ENCODE measurements at places on chromosomes 6 and 20. TPM values are rescaled to one million over a fixed set of nuclear protein-coding genes. Genes with fewer than 3 reads are reported as not detected.

- DNase-seq = no peak
Observed at GRCh38 chr6:113421997-113422396, 435.1 kb upstream of the MARCKS start.

GRCh38 chr20:11182720-11183119 is 508.9 kb upstream of the JAG1 start:
- DNase-seq = no peak

TENT5A gene
- 10.3 TPM for polyA plus RNA-seq

PDE10A gene
- 7.6 TPM for polyA plus RNA-seq

GRCh38 chr6:152598901-152599537 is 38.1 kb downstream of the SYNE1 start:
- DNase-seq = no peak

DNA sequence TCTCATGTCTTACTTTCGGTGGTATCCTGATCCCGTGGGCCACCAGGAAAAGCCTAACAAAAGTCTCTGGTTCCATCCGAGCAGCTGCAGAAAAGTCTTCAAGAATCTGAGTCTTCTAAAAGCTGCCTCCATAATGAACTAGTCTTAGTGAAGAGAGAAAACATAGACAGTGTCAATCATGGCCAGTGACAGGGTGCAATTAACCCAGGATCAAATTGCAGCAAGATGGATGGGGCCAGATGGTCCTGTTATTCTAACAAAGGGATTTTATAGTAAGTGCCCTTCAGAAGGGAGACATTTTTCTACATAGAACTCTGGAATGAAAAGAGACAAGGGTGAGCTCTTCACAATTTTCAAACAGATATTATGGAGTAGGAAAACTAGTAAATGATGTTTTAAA is 281.6 kb upstream of the ZFP64 start:
- DNase-seq = no peak

DNA sequence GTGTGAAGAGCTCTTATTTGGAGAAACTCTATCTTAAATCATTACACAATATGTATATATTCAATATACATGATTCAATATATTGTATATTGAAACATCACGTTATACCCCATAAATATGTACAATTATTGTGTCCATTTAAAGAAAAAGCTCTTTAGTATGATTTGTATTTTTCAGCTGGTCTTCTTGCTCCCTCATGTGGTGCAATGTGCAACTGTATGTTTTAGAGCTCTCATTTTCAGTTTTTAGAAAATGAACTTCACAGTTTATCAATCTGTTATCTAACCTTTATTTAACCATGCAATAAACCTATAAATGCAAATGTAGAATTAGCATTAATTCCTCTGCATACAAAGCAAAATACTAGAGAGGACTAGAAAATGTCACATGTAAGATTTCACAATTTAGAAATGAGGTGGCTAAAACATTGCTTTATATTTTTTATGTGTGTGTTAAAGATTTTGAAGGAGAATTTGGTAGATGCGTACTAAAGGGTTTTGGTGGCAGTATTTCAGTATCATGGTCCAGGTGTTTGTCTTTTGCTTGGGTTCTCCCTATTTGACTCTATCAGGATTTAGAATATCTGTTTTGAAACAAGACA is 167.1 kb downstream of the PHF3 start:
- no peak for DNase-seq

DNA sequence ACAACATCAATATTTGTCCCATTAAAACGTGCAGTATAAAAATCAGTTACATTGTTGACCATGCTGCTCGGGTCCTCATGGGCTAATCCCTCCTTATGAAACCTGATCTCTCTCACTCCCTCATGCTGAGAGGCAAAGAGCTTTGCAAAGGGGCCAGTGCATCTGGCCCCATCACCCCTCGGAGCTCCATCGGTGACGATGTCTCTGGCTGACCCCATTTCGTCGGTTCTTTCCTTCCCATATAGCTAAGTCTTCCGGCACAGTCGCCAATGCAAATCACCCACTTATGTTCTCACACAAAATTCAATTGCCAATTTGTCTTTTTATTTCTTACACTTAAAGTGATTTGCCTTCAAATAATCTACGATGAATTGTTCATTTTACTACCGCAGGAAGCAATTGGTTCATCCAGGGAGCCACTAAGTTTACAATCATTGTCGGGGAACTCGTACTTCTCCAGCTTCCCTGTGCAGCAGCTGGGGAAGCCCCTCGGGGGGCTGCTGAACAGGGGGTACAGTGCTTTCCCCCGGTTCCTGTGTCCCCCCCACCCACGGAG is 199.8 kb upstream of the CDH4 start:
- DNase-seq = no peak

CSNK2B gene
- 125 TPM for polyA plus RNA-seq

GRCh38 chr20:49904440-49905214 is 10.7 kb downstream of the SPATA2 start:
- DNase-seq = no peak

GRCh38 chr6:43127877-43128276 is 43.2 kb upstream of the SRF start:
- DNase-seq = no peak

BPIFB2 gene
- polyA plus RNA-seq = not detected

YWHAB gene
- 91.6 TPM for polyA plus RNA-seq

GRCh38 chr6:47854971-47855370 is 73.1 kb downstream of the OPN5 start:
- no peak for DNase-seq

Data from forelimb muscle (tissue), 1 donor.